Cardiac fibroblast (primary cell): ENCODE measurements at places on chromosomes 7 and 10.

DNA sequence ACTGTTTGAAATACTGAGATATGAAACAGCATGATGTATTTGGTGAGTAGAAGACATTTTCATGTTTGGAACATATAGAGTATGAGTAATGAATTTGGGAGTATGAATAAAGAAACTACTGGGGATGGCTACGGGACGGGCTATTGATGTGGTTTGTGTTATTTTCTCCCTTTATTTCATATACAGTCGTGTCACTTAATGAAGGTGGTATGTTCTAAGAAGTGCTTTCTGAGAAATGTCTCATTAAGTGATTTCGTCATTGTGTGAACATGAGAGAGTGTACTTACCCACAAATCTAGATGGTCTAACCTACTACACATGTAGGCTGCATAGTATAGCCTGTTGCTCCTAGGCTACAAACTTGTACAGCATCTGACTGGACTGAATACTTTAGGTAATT is 106.3 kb downstream of the CCNY start:
- DNase-seq, result no peak

GRCh38 chr7:73526896-73527821 is 5.1 kb upstream of the BAZ1B start:
- DNase-seq, result no peak

GRCh38 chr10:96290368-96291133 is 13.7 kb upstream of the DNTT start:
- DNase-seq, result no peak

- DNase-seq, result peak; percentile 90
Observed at GRCh38 chr7:5773661-5774086, 7.8 kb downstream of the RNF216 start.

DNA sequence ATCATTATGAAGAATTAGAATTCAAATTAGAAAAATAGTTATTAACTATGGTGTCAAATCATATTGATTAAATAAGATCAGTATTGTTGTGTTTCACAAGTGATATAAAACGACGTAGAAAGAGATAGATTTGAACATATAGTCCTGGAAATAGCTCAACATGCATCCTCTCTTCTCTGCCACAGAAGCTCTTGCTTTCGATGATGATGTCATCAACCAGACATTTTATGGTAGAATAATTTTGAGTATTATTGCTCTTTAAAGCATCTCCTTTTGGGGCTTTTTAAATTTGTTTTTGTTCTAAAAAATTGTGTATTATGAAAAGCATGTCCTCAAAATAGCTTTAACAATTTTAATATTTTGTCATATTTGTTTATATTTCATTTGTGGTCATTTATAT is 95.0 kb downstream of the DGKB start:
- peak; percentile 18 for DNase-seq

DNA sequence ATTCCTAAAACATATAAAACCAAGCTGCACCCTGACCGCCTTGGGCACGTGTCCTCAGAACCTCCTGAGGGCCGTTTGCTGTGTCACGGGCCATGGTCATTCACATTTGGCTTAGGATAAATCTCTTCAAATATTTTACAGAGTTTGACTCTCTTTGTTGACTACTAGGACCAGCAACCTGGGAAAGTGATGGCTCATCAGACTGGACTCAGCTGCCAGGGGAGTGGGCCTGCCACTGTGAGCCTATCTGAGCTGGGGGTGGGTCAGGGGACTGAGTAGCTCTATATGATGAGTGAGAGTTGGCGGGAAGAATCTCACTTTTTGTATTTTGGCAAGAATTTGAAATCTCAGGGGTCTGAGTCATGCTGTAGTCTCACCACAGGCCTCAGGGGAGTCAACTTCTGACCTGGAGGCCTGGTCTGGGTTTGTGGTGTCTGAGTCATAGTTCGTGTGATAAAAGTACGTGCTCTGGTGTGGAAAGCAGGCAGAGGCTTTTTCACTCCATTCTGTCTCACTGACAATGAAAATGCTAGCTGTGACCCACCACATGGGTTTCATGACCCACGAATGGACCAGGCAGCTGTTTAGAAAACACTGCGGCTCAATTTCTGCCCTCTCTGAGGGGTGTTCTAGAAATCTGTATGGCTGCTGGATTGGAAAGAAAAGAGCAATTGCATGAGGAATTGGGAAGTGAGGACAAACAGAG is 4.2 kb upstream of the UPP1 start:
- peak; percentile 99 for DNase-seq

GRCh38 chr10:110750931-110751330 is 106.8 kb downstream of the RBM20 start:
- no peak for DNase-seq

DNA sequence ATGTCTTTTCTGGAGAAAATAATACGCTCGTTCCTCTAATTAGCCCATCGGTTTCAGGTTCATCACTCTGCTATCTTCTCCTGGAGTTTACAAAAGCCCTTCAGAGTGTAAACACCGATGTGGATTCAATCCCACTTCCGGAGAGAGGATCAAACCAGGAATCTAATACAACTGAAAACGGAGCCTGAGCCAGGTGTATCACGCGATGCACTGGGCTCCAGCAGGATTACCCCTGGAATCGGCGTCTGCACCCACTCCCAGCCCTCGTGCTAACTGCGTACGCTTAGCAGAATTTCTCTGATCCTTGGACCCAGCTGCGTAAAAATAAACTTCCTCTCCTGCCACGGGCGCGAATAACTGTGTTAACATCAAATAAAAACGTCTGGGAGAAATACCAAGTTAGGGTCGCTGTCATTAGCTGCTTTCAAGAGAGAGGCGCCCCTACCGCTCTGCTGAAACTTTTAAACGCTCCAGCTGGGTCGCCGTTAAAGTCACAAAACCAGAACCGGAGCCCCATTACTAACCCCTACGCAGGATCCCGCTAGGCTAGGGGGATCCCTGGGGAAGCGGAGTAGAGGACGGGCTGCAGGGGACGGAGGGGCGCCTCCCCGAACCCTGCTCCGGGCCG is 502 bp downstream of the ZNF3 start:
- no peak for DNase-seq

DNA sequence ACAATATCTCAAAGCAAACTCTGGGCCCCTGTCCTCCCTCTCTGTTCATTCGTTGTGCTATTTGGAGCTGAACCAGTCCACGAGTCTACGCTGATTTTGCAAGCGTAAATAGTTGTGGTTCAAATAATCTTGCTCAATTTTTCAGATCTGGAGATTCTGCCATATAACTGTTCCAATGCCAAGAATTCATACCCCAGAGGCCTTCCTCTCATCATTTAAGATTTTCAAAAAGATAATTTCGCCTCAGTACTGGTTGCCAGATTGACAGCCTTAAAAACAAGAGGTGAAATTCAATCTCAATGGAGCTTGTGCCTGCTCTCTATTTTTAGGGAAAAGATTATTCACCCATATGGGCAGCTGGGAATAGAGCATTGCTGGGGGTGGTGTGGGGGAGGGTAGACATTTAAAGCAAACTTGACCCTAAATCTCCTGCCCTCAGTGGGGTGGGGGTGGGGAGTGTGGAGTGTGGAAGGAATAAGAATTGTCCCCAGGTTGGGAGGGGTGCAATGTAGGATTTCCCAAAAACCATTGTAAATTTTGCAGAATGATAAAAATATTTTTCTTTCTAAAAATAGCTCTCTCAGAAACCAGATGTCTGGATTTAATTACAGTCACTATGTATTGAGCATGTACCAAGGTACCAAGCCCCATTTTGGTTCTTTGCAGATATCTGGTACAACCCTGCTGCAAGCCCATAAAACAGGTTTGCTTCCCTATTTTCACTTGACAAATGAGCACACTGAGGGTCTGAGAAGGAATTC is 104.7 kb upstream of the EEPD1 start:
- DNase-seq, result peak; percentile 90

GRCh38 chr7:100221767-100222444 is 2.2 kb downstream of the PVRIG start:
- DNase-seq, result no peak

DNA sequence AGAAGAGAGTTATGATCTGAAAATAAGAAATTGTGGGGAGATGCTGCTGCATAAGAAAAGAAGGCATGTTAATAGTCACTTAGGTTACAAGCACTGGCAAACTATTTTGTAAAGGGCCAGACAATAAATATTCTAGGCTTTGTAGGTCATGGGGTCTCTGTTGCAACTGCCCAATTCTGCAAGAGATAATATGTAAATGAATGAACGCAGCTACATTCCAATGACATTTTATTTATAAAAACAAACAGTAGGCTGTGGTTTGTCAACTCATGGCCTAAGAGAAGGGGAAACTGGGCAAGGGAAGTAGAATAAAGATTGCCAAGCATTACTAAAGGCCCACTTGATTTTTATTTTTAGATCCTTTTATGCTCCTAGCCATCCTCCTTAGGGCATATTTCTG is 133.1 kb downstream of the RAPGEF5 start:
- DNase-seq, result peak; percentile 10

DNA sequence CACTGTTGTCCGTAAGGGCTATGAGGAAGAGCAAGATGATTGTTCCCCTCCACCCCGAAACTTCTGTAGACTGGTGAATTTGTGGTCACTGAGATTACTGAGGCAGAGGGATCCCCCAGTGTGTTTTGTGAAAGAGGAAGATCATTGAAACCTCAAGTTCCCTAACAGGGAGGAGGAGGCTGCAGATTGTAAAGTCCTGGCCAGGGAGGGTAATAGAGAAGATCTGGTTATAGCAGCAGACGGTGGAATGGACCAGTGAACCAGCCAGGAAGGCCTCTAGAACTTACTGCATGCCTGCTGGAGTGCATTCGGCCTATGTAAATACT is 31.1 kb downstream of the LMTK2 start:
- no peak for DNase-seq
